ENCODE measurements at places on chromosomes 3 and 15.

DNA sequence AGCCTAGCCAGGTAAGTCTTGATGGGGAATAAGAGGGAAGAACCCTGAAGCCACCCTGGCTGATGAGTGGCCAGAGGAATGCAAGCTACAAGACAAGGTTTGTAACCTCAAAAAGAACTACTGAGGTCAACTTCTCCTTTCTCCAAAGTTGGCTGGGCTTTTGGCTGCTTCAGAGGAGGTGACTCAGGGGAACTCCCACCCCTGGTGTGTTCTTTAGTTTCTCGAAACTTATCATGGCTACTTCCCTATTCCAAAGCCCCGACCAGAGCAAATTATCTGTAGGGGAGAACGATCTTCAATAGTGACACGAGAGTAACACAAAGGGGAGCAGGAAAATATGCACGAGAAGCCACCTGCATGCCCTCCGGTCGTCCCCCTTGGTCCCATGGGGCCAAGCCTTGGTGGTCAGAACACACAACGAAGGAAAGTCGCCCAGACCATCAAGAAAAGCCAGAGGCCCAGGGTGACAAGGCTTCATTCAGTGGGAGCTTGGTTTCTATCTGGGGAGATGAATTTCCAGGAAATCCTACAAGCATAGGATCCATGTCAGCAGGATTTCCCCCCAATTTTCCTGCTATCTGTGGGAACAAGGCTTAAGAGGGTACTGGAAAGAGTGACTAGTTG lies 6.5 kb upstream of the BCL2A1 start:
- no peak for DNase-seq

DNA sequence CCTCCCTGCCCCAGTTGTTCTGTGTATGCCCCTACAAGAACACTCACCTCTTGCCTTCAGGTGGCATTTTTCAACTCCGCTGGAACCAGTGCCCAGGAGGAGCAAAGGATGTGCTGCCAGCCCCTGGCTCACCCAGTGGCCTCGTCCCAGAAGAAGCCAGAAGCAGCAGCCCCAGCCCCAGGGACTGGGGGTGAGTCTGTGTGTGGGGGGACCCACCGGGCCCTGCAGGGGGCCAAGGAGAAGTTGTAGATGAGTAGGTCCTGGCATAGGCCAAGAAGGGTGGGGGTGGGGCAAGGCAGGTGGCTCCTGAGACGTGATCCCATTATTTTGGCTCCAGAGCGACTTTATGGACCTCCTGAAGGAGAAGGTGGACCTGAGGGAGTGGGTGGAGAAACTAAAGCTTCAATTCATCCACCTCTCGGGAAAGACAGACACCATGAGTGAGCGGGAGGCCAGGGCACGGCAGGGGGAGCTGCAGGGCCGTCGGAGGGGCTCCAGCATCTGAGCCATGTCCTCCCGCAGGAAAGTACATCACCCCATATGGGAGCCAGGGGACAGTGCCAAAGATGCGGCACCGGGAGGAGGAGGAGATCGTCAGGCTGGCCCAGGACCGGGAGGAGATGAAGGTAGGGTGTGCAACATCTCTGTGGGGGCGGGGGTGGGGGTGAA lies 29.3 kb downstream of the NGRN start:
- no peak for DNase-seq

DNA sequence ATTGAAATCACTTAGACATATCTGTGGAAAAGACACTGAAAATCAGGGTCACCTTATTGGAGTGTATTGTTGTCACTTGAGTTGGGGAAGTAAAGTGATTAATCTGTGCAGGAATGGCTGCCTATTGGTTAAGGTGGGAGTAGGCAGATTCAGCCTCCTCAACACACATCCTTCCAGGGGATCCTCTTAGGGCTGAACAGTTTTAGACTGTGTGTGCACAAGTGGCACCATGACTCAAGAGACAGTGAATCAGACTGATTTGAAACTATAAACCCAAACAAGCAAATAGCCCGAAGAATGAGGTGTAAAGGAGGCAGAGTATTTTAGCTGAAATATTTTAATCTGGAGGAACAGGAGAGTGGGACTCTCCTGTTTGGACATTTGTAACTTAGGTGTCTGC lies 4.9 kb downstream of the ABHD17C start:
- no peak for DNase-seq

- no peak for DNase-seq
These were observed 35.2 kb downstream of the BHLHE40 start for GRCh38 chr3:5014391-5014790.

- DNase-seq, result no peak
These were observed 370.3 kb upstream of the DPPA4 start for GRCh38 chr3:109707617-109708016.

DNA sequence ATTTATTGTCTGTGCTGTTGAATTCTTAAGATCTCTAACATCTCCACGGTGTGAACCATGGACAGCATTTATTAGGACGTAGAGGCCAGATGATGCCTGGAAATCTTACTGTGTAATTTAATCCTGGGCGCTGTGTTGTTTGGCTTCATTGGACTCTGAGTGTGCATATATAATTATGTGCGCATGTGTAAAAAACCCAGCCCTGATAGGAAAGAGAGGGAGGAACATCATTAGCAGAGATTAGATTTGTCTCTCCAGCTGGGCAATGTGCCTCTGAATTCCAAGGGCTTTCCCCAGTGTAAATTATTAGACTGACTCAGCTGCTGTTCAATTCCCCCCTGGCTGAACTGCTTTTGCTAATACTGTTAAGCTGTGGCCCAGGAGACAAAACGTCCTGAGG lies 39.6 kb downstream of the MAP3K13 start:
- DNase-seq, result no peak

GRCh38 chr3:188955919-188956318 lies 215.9 kb upstream of the TPRG1 start:
- no peak for DNase-seq

GRCh38 chr3:87196879-87197278 lies 30.2 kb upstream of the CHMP2B start:
- no peak for DNase-seq

GRCh38 chr3:17431004-17431403 lies 311.4 kb downstream of the TBC1D5 start:
- DNase-seq, result no peak

DNA sequence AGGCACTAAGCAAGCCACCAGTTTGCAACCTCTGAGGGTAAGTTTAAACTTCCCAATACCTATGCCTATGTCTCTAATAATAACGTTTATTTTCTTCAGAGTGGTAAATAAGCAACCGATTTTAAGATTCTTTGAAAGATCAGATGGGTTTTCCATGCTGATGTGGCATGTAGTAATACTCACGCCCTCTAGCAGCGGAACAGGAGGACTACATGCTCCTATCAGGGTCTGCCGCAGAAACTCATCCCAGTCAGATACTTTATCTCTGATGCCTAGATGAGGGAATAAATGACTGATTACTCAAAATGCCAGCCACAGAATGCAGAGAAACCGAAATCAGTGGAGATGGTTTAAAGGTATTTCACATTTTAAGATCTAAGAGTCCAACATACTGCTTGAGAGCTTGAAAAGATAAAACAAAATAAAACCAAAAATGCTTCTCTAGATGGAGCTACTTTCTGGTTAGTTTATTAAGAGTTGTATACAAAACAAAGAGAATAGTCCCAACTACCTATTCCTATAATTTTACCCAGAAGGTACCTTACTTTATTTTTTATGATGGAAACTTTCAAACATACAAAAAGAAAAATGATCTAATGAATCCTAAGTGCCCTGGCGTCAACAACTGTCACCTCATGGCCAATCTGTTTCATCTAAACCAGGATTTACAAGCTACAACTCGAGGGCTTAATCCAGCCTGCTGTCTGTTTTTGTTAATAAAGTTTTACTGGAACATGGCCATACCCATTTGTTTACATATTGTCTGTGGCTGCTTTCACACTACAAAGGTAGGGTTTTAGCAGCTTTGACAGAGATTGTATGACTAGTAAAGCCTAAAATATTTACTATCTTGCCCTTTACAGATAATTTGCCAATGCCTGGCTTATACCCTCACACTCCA lies 37.5 kb upstream of the STIMATE start:
- DNase-seq, result no peak

- DNase-seq, result no peak
These were observed 14.3 kb downstream of the BCL2L10 start for GRCh38 chr15:52098323-52098722.

DNA sequence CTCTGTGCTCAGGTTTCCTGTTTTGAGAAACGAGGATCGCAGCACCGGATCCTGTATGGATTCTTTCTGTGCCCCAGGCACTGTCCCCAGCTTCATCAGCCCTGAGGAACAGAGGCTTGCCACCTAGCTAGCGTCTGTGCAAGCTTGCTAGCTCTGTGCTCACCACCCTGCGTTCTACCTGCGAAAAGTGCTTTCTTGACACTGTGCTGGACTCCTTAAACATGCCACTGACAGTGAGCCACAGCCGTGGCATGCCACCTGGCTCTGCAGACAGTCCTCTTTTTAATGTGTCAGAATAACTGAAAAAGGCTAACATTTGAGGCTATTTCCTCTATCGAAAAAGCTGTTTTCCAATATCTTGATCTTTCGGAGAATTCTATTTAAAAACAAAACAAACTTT lies 1.4 kb downstream of the PGPEP1L start:
- DNase-seq, result no peak

- DNase-seq, result no peak
These were observed 477.2 kb upstream of the CFAP20DC start for GRCh38 chr3:59526999-59527398.

DNA sequence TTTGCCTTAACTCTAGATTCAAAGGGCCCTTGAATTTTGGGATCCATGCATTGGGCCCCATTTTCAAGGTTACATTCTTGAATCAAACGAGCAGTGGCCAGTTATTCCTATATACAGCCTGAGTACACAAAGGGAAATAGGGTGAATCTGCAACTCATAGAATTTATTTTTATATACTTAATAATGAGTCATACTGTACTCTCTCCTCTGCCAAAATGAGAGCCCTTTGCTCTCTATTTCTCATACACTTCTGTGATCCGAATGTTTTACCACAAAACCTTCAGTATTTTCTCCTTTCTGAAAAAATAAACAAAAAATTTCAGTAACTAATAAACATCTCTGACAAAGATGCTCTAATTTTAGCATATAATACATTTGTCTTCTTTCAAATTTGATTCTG lies 116.7 kb downstream of the SERPINI1 start:
- DNase-seq, result no peak

- no peak for DNase-seq
These were observed 211.2 kb downstream of the TJP1 start for GRCh38 chr15:29611057-29611456.

- no peak for DNase-seq
These were observed 80.2 kb downstream of the SEC22A start for GRCh38 chr3:123281929-123282328.

- no peak for DNase-seq
These were observed 17.1 kb downstream of the HEXA start for GRCh38 chr15:72358650-72359171.

- DNase-seq, result no peak
These were observed 51.6 kb upstream of the ARL6 start for GRCh38 chr3:97712919-97713318.

DNA sequence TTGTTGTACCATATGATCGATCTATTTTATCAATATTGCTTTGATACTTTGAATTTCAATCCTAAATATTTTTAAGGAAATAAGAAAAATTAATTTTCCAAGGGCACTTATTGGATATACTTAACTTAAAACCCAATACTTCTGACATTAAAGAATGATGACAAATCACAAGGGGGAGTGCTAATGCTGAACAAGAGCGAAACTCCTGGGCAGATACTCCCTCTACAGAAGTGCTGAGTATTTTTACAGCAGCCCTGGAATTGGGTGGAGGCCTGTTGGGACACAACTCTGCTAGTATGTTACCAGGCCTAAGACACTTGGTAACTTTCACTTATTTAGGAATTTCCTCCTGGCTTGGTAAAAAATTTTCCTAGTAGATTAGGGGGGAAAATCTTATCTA lies 46.2 kb downstream of the DENND6A start:
- no peak for DNase-seq

GRCh38 chr15:86624261-86625036 lies 544.8 kb downstream of the AGBL1 start:
- DNase-seq, result peak; percentile 13

GRCh38 chr3:43953380-43953779 lies 262.6 kb downstream of the ABHD5 start:
- DNase-seq, result no peak

- no peak for DNase-seq
These were observed 829 bp downstream of the RNF7 start for GRCh38 chr3:141738891-141739363.

GRCh38 chr15:77235566-77235965 lies 164.7 kb upstream of the TSPAN3 start:
- no peak for DNase-seq

GRCh38 chr3:48467473-48468267 lies 21.1 kb downstream of the ATRIP start:
- DNase-seq, result no peak

DNA sequence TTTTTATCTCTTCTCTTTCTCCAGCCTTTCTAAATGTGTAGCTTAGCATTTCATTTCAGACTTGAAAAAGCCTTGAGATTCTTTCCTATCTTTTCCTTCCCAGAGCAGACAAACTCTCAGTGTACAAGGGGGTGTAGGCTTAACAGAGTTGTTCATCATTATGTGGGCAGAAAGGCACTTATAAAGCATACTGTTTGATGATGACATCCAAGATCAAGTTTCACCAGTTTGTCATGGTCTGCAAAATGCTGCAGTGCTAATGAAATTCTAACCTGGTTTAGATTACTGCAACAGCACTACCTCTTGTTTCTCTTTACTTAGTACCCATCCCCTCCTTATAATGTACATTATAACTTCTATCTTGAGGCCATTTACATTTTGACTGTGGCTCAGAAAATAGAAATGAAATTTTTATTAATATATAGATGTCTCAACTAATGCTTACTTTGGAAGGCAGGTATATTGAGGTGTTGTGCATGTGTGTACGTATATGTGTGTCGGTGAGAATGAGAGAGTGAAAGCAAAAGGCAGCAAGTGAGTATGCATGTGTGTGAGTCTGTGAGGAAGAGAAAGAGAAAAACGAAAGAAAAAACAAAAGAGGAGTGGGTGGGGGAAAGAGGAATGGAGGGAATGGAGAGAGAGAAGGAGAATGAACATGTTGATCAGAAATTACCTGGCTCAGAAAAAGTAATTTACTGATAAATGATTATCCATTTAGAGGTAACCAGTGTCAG lies 1043.6 kb downstream of the TUSC7 start:
- DNase-seq, result no peak

GRCh38 chr3:176554264-176554663 lies 643.0 kb downstream of the TBL1XR1 start:
- DNase-seq, result no peak

- DNase-seq, result no peak
These were observed 222.6 kb downstream of the ABHD5 start for GRCh38 chr3:43913036-43913948.

GRCh38 chr15:59268852-59269407 lies 62.3 kb downstream of the LDHAL6B start:
- DNase-seq, result no peak

- no peak for DNase-seq
These were observed 40.8 kb downstream of the SRGAP3 start for GRCh38 chr3:9208605-9209152.

- DNase-seq, result no peak
These were observed 926 bp upstream of the SKOR1 start for GRCh38 chr15:67824197-67824968.

- no peak for DNase-seq
These were observed 392.4 kb upstream of the ALCAM start for GRCh38 chr3:104974316-104974715.

Data from thoracic aorta (tissue), 2 donors.